ENCODE measurements at places on chromosomes 2 and 18.
A peak's percentile ranks its signal among the peaks of the same experiment; 100 is the strongest.

- peak; percentile 53 for DNase-seq
Observed at GRCh38 chr2:190668892-190669291, 20.0 kb downstream of the NAB1 start.

- no peak for DNase-seq
Observed at GRCh38 chr2:45889620-45890370, 238.3 kb downstream of the PRKCE start.

GRCh38 chr2:113064898-113065297, 2.9 kb upstream of the IL1F10 start:
- no peak for DNase-seq

DNA sequence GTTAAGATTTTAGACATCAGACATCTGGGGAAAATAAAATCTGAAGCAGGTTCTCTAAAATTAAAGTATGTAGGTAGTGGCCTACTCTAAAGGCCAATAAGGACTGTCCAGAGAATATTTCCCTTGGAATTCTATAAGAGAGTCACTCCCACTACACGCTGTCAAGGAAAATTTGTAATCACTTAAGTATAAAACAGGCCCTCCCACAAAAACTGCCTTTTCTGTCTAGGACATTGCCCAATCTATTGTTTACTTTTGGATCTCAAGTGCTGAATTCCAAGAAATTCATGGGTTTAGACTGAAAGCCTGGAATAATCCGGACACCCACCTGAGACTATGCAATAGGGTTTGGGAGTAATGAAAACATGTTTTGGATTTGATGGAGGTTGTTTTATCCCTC, 1.7 kb upstream of the SRBD1 start:
- no peak for DNase-seq

DNA sequence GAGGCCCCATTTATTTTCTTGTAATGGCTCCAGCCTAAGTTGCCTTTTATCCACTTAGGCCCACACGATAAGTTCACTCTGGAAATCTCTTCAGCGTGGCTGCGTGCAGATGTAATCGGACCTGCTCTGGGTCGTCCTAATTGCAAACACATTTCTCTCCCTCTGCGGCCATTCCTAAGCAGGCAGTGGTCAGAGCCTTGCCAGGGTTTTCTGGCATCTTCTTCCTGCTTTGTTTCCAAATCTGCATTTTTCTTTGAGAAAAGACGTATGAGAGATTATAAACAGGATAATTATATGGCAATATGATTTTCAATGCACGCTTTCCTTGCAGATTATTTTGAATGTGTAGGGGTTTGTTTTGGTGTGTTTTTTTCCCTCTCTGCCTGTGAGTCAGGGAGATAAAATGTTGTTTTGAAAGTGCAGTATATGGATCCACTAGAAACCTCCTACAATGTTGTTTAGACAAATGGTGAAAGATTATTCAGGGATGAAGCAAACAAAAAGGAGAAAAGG, 239.4 kb upstream of the TANK start:
- DNase-seq = peak; percentile 9

DNA sequence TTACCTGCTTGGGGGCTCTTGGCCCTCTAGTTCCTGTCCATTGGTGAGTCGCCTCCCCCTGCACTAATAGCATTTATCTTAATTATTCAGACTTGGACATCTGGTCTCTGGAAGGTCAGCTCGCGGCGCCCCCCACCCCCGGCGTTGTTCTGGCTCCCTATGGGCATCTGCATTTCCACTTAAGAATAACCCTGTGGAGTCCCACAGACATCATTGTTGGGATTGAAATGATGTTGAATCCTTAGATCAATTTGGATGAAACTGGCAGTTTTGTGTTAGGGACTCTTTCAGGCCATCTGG, 313.8 kb upstream of the HS6ST1 start:
- DNase-seq = no peak

GRCh38 chr18:22932885-22933205, 283 bp upstream of the RBBP8 start:
- no peak for DNase-seq

DNA sequence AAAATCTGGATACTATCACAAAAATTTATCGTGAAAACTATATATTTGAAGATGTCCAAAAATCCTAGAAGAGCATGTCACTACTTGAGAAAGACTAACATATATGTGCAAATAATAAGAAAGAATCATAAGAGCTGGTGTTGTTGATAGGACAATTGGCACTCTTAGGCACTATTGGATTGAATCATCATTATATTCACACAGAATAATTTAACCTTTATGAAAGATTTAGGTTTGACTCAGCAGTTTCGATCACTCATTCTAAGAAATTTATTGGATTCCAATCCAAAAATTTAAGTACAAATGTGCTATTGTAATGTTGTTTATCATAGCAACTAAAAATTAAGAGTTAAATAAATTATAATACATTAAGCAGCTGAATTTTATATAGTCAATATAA, 503.6 kb downstream of the SPAG16 start:
- no peak for DNase-seq

DNA sequence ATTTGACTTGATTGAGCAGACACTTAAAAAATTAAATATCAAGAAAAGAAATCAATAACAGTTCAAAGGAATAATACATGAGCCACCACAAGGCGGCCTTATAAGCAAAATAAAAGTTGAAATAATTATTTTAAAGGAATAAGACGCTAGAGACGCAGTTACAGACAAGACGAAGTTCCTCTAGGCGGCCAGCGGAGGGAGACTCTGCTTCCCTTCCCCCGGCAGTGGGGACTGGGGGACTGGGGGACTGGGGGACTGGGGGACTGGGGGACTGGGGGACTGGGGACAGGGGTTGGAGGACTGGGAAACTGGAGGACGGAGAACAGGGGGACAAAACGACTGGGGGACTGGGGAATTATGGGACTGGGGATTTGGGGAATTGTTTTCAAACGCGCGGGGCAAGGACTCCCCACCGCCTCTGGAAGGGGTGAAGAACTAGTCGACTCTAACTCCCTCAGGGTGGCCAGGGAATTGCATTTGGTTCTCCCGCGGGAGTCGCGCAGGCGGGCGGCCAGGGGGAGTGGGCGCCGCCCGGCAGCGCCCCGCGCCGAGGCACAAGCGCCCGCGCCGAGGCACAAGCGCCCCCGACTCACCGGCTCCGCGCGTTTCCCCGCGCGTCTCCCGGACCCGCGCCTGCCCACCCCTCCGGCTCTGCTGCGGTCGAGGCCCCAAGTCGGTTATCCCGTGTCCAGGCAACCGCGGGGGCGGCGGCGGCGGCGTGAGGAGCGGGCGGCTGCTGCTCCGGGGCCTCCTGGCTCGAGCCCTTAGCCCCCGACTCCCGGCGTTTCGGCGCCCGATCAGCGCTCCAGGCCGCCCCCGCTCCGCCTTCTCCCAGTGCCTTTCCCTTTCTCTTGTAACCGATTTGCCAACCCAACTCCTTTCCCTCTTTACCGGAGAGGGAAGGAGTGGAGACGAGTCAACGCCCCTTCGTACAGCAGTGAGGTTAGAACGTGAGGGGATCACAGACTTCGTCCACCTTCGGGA, at the start of gene CCDC178:
TSS of gene CCDC178 (minus strand) at position 662 of the 984 bp plus-strand sequence. CDS start 28,633 bp downstream, outside the sequence.
- peak; percentile 1 for DNase-seq

- peak; percentile 5 for DNase-seq
Observed at GRCh38 chr2:232731470-232731869, 34.3 kb downstream of the GIGYF2 start.

DNA sequence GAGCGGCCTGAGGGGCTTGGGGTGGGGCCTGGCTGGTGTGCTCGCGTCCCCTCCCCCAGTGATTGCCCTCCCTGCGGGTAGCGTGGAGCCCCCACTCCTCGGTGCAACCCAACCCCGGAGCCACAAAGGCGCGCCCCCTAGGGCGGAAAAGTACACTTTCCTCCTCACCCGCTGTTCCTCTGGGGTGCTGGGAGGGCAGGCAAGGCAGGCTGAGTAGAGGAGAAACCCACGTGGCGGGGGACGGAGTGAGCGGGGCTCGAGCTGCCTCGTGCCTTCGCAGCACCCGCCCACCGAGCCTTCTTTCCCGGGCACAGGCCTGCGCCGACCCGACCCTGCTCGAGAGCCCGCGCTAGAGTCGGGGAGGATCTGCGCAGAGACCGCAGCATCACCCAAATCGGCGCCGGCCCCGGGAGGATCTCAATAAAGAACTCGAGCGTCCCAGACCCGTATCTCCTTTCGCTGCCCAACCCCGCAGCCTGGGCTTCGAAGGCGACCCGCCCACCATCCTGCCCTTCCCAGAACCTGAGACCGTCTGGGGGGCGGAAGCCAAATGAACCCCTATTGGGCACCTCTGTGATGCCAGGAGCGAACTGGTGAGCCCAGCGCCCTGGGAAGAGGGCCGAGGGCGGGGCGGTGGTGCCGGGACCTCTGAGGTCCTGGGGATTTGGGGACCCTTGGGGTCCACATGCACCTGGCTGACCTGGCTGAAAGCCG, 1.5 kb downstream of the UCN start:
- no peak for DNase-seq

DNA sequence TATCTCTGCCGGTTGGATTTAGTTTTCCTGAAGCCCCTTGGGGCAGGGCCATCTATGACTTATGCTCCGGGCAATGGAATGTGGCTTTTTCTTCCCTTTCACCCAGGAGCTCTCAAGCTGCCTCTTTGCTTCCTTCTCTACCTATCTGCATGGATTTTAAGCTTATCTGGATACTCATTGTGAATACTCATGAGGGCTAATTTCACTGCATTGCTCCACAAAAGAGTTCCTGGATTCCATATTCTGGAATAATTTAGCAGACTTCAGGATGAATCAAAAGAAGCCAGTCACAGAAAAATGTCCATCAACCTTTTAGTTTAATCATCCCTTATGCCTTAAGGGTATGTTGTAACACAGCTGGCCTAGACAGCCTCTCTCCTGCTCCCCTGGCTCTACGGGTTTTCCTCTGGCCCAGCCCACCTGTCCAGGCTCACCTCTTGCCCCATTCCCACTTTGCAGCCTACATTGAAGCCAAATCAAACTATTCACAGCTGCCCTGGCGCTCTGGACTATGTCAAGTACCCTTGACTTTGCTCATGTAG, 122.8 kb upstream of the RMDN2 start:
- DNase-seq = peak; percentile 73

DNA sequence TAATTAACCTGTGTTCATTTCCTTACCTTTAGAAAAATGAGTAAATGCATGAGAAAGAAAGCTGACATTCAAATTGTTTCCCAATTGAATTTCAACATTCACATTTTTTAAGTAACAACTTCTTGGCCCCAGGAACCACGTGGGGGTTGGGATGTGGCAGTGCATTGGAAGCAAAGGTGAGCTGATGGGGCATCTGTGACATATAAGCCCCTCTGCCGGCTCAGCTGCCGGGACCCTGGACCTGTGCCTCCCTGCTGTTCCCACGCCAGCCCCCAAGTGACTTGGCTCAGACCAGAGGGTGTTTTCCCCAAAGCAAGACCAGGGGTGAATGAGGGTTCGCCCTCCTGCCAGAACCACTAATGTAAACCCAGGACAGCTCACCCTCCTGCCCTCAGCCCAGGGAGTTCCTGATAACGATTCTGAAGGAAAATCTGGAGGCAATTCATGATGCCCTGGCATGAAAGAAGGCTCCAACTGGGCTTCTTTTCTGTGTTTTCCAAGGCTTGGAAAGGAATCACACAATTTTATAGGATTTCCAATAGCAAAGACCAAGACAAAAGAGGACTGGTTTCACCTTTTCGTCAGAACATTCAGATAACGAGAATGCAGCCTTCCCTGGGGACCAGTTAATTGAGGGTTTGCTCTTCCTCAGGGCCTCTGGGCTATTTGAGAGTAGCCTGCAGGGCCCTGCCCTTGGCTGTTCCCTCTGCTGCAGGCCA, 193.2 kb upstream of the TWIST2 start:
- DNase-seq = no peak

DNA sequence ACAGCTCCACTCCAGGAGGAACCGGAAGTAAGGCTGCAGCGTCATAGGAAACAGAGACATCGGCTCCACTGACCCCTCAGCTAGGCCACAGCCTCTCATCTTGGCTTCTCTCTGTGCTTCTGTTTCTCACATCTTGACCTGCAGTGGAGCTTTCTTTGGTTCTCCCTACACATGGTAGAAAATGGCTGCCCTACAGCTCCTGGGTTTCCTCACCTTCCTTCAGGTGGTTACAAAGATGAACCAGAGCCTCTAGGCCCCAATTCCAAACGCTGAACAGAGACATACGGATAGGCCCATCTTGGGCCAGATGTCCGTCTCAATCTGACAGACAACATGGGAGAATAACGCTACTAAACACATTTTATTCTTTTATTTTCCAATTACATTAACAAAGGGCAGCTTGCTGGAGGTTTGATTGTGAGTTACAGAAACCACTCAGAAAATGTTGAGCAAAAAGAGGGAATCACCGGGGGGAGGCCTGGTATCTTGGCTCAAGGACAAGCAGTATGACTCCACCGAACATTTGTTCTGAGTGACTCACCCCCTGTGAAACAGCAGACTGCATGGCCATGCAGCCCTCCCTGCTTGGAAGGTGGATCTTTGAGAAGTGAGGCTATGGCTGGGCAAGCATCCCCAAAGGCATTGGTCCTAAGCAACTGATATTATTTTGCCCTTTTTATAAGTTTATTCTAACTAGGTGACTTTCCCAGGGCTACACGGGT, 303.5 kb downstream of the CDCA7 start:
- DNase-seq = peak; percentile 90

- no peak for DNase-seq
Observed at GRCh38 chr2:32250290-32250689, 14.4 kb downstream of the NLRC4 start.

- DNase-seq = no peak
Observed at GRCh38 chr2:10222-10875, 36.0 kb downstream of the FAM110C start.

GRCh38 chr2:73282924-73283544, 1.2 kb downstream of the FBXO41 start:
- DNase-seq = no peak

DNA sequence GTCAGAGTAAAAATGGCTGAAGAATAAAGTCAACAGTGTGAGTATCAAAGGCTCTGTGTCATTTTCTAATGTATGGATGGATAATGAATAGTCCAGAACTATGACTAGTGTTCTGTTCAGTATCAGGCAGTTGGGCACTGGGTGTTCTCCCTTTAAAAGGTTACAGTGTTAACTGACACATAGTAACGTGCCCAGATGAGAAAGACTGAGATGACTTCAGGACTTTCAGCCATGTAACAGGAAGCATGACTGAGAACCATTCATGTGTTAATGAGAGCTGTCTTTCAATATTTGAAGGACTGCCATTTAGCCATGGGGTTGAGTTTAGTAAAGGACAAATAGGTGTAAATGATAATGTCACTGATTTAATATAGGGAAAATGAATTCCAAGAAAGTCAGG, 187.1 kb downstream of the GULP1 start:
- DNase-seq = peak; percentile 65

GRCh38 chr2:7037340-7038333, 120.4 kb downstream of the RNF144A start:
- DNase-seq = no peak
